ENCODE measurements at places on chromosomes 7 and 10. TPM values are rescaled to one million over a fixed set of nuclear protein-coding genes. Genes with fewer than 3 reads are reported as not detected.

Gene THSD7A
- total RNA-seq = 17.4 TPM

Gene SLC18A3
- not detected for total RNA-seq

Gene PAPOLB
- total RNA-seq = 1.5 TPM

Gene LIPJ
- 0.78 TPM for total RNA-seq

Gene ATE1
- 63.3 TPM for total RNA-seq

Gene PTF1A
- total RNA-seq = 1.8 TPM

Gene H2BK1
- total RNA-seq = not detected

Gene UTF1
- total RNA-seq = not detected

Gene TAS2R39
- total RNA-seq = not detected

Gene PDIA4
- total RNA-seq = 34.7 TPM

Gene CYP2C18
- not detected for total RNA-seq

Gene ASZ1
- total RNA-seq = not detected

Gene MYL10
- total RNA-seq = not detected

Gene MLXIPL
- total RNA-seq = 22.4 TPM

Gene FXYD4
- 3.3 TPM for total RNA-seq

Gene EMX2
- 19.9 TPM for total RNA-seq

Gene WNT16
- total RNA-seq = 0.52 TPM
